ENCODE measurements at places on chromosomes 16 and 17.
A peak's percentile ranks its signal among the peaks of the same experiment; 100 is the strongest.

DNA sequence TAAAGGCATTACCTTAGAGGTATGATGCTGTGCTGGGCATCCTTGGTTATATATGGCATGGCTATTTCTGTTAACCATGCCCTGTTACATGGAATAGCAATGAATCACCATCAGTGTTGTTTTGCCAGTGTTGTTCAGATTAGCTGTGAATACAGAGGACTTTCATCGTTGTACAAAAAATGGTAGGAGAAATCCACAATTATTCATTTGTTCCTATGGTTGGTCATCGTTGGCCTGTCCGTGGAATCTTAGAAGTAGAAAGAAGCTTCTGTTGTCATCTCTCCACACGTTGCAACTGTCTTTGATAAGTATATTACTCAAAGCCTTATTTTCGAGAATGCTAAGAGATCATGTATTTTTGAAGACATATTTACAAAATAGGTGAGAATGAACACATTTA lies 114.3 kb upstream of the CACNG5 start:
- no peak for DNase-seq

GRCh38 chr17:1590029-1590746 lies 27.6 kb upstream of the PITPNA start:
- no peak for DNase-seq

- DNase-seq: no peak
These were observed 5.4 kb upstream of the PNPO start for GRCh38 chr17:47935961-47936360.

DNA sequence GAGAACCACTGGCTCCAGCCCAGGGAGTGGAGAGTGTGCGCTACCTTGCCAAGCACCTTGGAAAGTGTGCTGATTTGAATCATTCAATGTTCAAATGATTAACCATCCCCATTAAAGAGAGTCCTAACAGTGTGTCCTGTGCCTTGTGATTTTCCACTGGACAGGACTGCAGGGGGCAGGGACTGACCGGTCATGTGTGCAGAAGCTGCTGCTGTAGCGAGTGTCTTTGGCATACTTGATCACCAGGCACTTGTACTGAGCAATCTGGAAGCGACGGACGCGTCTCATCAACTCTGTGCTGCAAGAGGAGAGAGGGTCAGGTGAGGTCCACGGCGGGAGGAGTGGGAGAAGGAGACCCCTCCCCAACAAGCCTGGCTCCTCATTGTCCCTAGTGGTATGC lies 2.0 kb downstream of the TK1 start:
- no peak for DNase-seq

- no peak for DNase-seq
These were observed 184.6 kb upstream of the C17orf78 start for GRCh38 chr17:37191219-37191618.

DNA sequence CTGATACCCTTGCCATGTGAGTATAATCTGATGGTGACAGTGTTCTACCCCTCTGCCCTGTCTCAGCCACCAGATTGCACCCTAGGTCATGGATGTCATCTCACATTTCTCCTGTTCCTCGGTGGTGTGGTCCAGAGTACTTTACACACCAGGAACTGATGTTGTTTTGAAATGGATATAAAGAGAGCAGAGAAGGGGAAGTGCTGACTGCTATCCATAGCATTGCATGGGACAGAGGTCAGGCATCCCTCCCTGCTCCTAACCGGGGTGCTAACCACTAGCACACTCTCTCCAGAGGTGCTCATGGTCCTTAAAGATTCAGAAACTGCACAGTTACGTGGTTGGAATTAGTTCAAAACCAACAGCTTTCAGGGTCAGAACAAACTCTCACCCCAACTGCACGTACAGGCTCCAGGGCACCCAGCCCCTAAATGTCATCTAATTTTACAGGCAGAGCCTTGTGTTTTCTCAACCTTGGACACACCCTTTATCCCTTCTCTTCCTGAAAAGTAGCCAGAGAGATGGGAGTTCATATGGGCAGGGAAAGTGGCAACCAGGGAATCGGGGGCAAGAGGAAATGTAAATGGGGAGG lies 16.3 kb downstream of the TTLL6 start:
- DNase-seq: no peak

GRCh38 chr16:12612598-12613101 lies 191.0 kb downstream of the CPPED1 start:
- DNase-seq: no peak

DNA sequence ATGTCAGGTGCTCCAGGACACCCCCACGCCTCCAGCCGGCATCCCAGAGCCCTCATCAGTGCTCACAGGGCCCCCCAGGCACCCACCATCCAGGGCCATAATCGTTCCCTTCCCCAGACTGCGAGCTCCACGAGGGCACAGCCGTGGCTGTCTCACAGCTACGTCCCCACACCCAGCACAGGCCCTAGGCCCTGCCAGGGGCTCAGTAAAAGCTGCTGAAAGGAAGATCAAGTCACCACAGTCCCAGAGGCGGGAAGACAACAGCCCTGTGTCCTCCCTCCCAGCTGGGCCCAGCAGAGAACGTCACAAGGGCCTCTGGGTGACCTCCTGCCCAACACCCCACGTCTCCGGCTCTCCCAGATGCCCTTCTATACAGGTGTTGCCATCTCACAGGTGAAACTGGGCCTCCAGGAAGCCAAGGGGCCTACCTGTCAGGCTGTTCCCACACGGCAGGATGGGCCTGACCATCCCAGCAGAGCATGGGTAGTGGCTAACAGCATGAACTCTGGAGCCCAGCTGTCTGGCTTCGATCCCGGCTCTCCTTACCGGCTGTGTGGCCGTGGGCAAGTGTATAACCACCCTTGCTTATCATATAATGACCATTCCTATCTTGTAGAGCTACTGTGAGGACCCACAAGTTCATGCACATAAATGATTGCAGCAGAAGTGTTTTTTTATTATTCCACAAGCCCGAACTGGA lies 17.9 kb downstream of the ARL2BP start:
- DNase-seq: no peak

GRCh38 chr17:51443646-51444045 lies 183.3 kb downstream of the UTP18 start:
- DNase-seq: no peak

DNA sequence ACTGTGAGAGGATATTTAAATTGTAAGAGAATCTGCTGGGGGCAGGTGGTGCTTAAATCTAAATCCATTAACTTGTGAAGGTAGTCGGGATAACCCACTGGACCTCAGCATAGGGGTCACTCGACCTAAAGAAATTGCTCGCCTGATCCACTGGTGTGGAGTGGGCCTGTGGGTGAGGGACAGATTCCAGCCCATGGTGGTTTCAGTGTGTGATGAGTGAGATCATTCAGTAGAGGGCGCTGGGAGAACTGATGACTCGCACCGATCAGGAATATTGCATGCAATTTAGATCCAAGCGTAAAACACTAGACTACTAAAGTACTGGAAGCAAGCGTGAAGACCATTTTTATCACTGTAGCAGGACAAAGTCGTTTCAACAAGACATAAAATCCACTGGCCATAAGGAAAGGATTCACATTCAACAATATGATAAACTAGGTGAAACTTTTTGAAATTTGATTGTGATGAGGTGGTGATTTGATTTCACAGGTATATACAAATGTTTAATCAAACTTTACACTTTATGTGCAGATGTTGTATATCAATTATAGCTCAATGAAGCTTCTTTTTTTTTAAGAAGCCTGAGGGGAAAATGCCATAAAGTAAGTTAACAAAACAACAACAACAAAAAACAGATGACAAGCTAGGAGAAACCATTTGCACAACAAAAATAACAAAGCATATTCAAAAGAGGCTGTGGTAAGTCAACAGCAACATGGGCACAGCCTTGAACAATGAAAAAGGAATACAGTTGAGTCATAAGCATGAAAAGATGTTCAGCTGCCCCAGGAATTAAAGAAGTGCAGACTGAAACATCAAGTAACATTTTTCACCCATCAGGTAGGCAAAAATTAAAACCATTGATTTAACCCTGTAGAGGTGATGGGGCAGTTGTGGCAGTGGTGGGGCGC lies 7.5 kb upstream of the TMEM170A start:
- peak; percentile 66 for DNase-seq

- DNase-seq: no peak
These were observed 70.3 kb downstream of the SEC14L1 start for GRCh38 chr17:77210946-77211541.

DNA sequence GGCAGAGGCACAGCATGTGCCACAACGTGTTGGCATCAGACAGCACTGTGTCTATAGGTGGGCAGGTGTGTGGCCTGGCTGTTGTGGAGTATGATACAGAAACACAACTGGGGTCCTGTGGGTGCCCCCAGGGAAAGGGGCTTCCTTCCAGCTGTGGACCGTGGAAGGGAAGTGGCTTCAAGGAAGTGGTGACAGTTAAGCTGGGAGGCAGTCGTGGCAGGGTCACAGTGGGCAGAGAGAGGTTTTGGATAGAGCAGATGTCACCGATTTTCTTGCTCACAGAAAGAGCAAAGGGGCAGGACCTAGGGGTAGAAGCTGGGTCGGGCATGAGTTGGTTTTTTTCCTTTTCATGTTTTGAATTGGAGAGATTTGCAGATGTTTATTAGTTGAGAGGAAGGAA lies 11.2 kb upstream of the ORAI3 start:
- DNase-seq: no peak

GRCh38 chr17:76543482-76543825 lies 3.6 kb downstream of the PRCD start:
- no peak for DNase-seq

- peak; percentile 48 for DNase-seq
These were observed at the start of gene BMERB1 for GRCh38 chr16:15434425-15435215. Gene BMERB1 (plus strand): TSS chr16:15434588. CDS start chr16:15434654, 66 bp downstream.

DNA sequence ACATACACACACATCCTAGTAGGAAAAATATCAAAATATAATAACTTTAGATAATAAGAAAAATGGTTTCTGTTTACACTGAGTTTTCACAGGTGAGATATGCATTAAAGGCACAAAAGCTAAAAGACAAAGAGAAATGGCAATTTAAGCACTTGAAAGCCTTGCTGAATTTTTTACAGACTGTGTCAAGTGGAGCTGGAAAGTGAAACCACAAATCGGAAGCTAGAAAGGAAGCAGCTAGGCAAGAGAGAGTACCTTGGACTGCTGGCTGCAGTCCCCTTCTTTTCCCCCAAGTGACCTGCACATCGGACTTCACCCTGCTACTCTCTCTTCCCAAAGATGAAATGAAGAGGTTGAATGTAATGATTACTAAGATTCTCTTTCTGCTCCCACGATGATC lies 135.1 kb downstream of the CDH13 start:
- DNase-seq: no peak

Data from CD4-positive, alpha-beta T cell treated with Interleukin-10 for 1 hour (primary cell).